ENCODE measurements at places on chromosomes 12 and 14. TPM values are rescaled to one million over a fixed set of nuclear protein-coding genes. Genes with fewer than 3 reads are reported as not detected.
A peak's percentile ranks its signal among the peaks of the same experiment; 100 is the strongest.

Gene MYF6
- not detected for total RNA-seq

Gene SLCO1A2
- total RNA-seq = not detected

Gene PAX9
- not detected for total RNA-seq

DNA sequence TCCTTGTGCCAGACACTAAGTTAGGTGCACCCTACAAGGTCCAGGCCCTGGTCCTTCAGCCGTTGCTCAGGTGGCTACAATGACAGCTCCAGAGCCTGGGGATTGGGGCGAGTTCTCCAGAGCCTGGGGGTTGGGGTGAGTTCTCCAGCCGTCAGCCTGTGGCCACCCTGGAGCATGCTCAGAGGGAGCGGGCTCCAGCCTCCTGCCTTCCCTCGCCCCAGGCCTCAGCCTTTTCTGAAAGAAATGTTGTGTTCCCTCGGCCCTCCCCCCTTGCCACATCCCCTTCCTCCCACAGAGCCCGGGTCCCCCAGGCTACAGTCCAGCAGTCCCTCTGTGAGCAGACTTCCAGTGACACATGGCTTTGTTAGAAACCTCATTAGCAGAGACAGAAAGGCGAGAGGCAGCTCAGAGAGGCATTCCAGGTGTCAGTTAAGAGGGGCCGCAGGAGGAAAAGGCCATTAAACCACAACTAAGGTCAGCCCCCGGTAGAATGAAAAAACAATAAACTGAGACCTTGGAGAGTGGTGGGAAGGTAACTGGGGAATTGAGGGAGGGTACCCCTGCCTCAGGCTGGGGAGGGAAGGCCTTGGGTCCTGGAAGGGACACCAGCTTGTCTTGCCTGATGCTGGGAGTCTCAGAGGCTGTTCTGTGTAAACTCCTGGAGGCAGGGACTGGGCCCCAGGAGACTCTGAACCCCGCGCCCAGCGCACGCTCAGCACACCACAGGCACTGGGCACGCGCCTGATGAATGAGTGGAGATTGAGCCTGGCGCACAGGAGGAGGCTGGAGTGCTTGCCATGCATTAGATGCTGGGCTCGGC is 23.1 kb upstream of the COL2A1 start:
- peaks cover 2% of the 10 kb centered on the region for H3K27me3 ChIP-seq
- no peak overlapping the region for H3K4me3 ChIP-seq
- H3K4me1 ChIP-seq = no peaks in the 10 kb centered on the region
- H3K36me3 ChIP-seq = no peaks in the 10 kb centered on the region
- DNase-seq = no peak
- H3K27ac ChIP-seq = no peak overlapping the region

DNA sequence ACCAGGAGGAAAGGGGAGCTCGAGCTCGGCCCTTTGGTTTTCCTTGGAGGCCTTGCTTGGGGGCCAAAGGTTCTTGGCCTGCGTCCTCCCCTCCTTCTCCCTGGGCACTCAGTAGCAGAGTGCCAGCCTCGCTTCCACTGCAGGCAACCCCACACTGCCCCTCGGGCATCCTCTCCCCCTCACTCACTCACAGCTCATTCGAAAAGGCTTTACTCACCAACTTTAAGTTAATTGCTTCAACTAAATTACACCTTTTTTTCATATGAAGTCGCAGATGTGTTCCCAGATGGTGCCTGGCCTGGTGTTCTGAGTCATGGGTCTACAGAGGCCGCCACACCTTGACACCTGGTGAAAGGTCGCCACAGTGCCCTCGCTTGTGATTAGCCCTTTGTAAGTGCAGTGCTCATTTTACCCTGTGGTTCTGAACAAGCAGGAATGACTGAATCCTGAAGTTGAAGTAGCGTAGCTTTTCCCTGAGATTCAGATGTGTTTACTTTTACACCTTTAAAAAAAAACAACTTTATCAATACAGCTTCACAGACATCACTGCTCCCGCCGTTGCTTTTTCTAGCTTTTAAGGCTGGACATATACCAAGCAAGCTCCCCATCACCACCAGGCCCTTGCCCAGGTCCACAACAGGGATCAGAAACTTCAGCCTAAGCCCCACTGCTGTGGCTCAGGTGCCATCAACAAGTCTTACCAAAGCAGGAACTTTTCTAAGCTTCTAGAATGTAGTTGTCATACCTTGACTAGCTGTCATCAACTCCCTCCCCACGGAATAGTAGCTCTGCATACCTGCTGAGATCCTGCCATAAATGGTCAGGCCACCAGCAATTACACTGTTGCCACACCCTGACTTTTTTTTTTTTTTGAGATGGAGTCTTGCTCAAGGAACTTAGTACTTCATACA is 20.3 kb upstream of the ADIPOR2 start:
- H3K27ac ChIP-seq = no peak overlapping the region
- peaks cover 21% of the 10 kb centered on the region for H3K4me1 ChIP-seq

GRCh38 chr12:63940310-63941005 is 96.0 kb downstream of the SRGAP1 start:
- no peaks in the 10 kb centered on the region for H3K36me3 ChIP-seq
- H3K4me1 ChIP-seq = no peaks in the 10 kb centered on the region
- H3K27me3 ChIP-seq = no peaks in the 10 kb centered on the region
- H3K4me3 ChIP-seq = no peak overlapping the region
- no peak for DNase-seq
- no peak overlapping the region for H3K27ac ChIP-seq

DNA sequence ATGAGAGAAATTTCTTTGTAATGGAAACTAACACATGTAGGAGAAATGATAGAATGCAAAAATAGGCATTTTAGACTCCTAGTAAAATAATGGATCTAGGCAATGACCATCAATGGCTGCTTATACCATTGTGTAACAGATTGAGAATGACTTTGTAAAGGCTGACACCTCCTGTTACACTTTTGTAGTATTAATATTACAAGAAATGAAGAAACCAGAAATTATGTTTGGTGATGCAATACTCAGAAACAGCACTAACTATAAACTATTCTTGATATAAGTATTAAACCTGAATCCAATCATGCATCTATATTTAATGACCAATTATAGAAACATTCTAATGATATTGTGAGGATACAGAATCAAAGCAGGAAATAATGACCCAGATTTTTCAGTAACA is 108.5 kb upstream of the CNTN1 start:
- H3K27ac ChIP-seq = no peak overlapping the region
- no peaks in the 10 kb centered on the region for H3K4me1 ChIP-seq
- DNase-seq = no peak

- no peaks in the 10 kb centered on the region for H3K27me3 ChIP-seq
- DNase-seq = no peak
- H3K4me1 ChIP-seq = peaks cover 44% of the 10 kb centered on the region
- H3K27ac ChIP-seq = peak overlapping the region; percentile 48
- no peak overlapping the region for H3K4me3 ChIP-seq
- peaks cover 56% of the 10 kb centered on the region for H3K36me3 ChIP-seq
Observed at GRCh38 chr14:102079700-102079979, 7.2 kb downstream of the HSP90AA1 start.

DNA sequence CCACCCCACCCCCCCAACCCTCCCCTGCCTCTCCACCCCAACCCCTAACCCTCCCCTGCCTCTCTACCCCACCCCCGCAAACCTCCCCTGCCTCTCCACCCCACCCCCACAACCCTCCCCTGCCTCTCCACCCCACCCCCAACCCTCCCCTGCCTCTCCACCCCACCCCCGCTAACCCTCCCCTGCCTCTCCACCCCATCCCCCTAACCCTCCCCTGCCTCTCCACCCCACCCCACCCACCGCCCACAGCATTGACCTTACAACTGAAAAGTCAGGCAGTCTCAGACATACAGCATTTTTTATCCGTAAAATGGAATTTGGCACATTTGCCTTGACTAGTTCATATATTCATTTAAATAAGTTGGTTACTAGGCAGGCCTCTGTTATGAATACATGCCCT is 38.6 kb upstream of the ACTN1 start:
- no peaks in the 10 kb centered on the region for H3K27me3 ChIP-seq
- H3K4me1 ChIP-seq = no peaks in the 10 kb centered on the region
- H3K27ac ChIP-seq = no peak overlapping the region
- no peak overlapping the region for H3K4me3 ChIP-seq
- DNase-seq = no peak

DNA sequence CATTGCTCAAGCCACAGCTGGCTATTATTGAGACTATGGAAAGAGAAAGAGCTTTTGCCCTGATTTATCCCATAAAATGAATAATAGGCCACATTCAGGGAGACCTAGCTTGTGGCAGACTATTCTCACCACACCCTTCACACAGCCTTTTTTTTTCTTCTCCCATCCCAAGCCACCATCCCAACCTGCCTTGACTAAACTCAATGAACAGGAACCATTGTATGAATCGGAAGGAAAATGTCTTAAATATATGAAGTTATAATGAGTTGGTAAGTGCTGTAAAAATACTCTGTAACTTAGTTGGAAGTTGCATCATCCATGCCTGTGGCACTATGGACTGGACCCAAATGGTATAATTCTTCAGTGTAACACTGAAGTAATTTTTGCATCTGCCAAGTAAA is 338.4 kb downstream of the RAD51B start:
- peak overlapping the region; percentile 44 for H3K27ac ChIP-seq
- no peak for DNase-seq

DNA sequence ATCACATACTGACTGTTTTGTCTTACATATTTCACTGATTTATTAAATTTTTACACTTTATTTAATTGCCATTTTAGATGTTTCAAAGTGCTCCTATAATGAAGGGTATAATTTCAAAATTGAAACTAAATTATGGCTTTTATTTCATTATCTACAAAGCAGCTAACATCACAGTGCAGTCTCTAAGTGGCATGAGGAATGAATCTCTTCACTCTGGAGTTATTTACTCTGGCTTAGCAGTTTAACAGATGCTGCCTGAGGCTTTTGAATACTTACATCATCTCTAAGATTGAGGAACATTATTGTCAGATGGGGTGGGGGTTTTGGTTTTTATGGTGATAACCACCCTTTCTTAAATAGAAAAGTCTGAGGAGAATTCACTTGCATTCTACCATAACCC is 386.4 kb downstream of the TRHDE start:
- H3K27ac ChIP-seq = no peak overlapping the region
- H3K4me1 ChIP-seq = no peaks in the 10 kb centered on the region
- no peaks in the 10 kb centered on the region for H3K36me3 ChIP-seq
- H3K27me3 ChIP-seq = no peaks in the 10 kb centered on the region
- DNase-seq = no peak

DNA sequence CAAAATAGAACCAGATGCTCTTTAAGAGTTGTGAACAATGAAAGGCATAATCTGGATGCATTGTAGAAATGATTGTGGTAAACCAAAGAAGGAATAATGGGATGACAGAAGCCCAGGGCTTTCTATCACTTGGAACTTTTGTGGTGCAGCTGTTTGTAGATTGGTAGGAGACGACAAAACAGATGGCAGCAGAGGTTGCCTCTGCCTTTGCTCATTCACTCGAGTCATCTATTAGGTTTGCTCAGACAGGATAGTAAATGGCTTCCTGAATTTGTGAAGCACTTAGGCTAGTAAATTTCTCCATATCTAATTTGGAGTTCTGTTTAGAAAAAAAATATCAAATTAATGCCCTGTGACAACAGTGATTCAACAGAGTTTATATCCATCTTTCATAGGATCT is 78.4 kb downstream of the FGD4 start:
- no peak overlapping the region for H3K4me3 ChIP-seq
- H3K36me3 ChIP-seq = no peaks in the 10 kb centered on the region
- peaks cover 4% of the 10 kb centered on the region for H3K27me3 ChIP-seq
- no peaks in the 10 kb centered on the region for H3K4me1 ChIP-seq
- no peak for DNase-seq

- H3K27me3 ChIP-seq = no peaks in the 10 kb centered on the region
- no peak overlapping the region for H3K4me3 ChIP-seq
- DNase-seq = no peak
- H3K4me1 ChIP-seq = no peaks in the 10 kb centered on the region
- H3K27ac ChIP-seq = no peak overlapping the region
Observed at GRCh38 chr12:29547151-29547632, 49.7 kb upstream of the OVCH1 start.

GRCh38 chr12:131466306-131466705 is 244.6 kb upstream of the SFSWAP start:
- no peak for DNase-seq
- no peak overlapping the region for H3K4me3 ChIP-seq
- H3K27me3 ChIP-seq = no peaks in the 10 kb centered on the region
- H3K36me3 ChIP-seq = peaks cover 1% of the 10 kb centered on the region
- H3K4me1 ChIP-seq = no peaks in the 10 kb centered on the region
- H3K27ac ChIP-seq = no peak overlapping the region

- no peaks in the 10 kb centered on the region for H3K4me1 ChIP-seq
- H3K36me3 ChIP-seq = no peaks in the 10 kb centered on the region
- H3K4me3 ChIP-seq = no peak overlapping the region
- no peak for DNase-seq
Observed at GRCh38 chr14:101134851-101135433, 231.4 kb upstream of the RTL1 start.

- DNase-seq = no peak
- no peak overlapping the region for H3K4me3 ChIP-seq
- H3K27me3 ChIP-seq = no peaks in the 10 kb centered on the region
- no peaks in the 10 kb centered on the region for H3K4me1 ChIP-seq
- no peaks in the 10 kb centered on the region for H3K36me3 ChIP-seq
- H3K27ac ChIP-seq = no peak overlapping the region
Observed at GRCh38 chr14:26606729-26607312, 9.0 kb upstream of the NOVA1 start.

GRCh38 chr12:132141976-132142678 is 2.0 kb downstream of the DDX51 start:
- peaks cover 23% of the 10 kb centered on the region for H3K36me3 ChIP-seq
- DNase-seq = no peak
- peaks cover 31% of the 10 kb centered on the region for H3K4me1 ChIP-seq
- H3K27ac ChIP-seq = no peak overlapping the region
- no peaks in the 10 kb centered on the region for H3K27me3 ChIP-seq

GRCh38 chr14:31894351-31894750 is 182.8 kb upstream of the ARHGAP5 start:
- H3K27ac ChIP-seq = no peak overlapping the region
- no peaks in the 10 kb centered on the region for H3K36me3 ChIP-seq
- no peak overlapping the region for H3K4me3 ChIP-seq
- peaks cover 3% of the 10 kb centered on the region for H3K27me3 ChIP-seq

- DNase-seq = no peak
- peaks cover 7% of the 10 kb centered on the region for H3K36me3 ChIP-seq
- H3K27me3 ChIP-seq = no peaks in the 10 kb centered on the region
Observed at GRCh38 chr12:93860668-93861373, 183.6 kb downstream of the CRADD start.

- H3K27me3 ChIP-seq = no peaks in the 10 kb centered on the region
- no peak overlapping the region for H3K27ac ChIP-seq
- DNase-seq = no peak
- no peak overlapping the region for H3K4me3 ChIP-seq
Observed at GRCh38 chr14:53285821-53286220, 132.7 kb upstream of the DDHD1 start.

GRCh38 chr14:75098682-75099081 is 28.2 kb downstream of the NEK9 start:
- H3K4me3 ChIP-seq = no peak overlapping the region
- DNase-seq = no peak
- no peaks in the 10 kb centered on the region for H3K27me3 ChIP-seq
- H3K27ac ChIP-seq = no peak overlapping the region
- no peaks in the 10 kb centered on the region for H3K4me1 ChIP-seq

- no peak overlapping the region for H3K4me3 ChIP-seq
- peaks cover 2% of the 10 kb centered on the region for H3K4me1 ChIP-seq
- no peak for DNase-seq
- no peaks in the 10 kb centered on the region for H3K27me3 ChIP-seq
- peaks cover 5% of the 10 kb centered on the region for H3K36me3 ChIP-seq
Observed at GRCh38 chr14:31990183-31990857, 86.8 kb upstream of the ARHGAP5 start.

GRCh38 chr12:42291680-42292079 is 34.2 kb downstream of the ZCRB1 start:
- no peak overlapping the region for H3K4me3 ChIP-seq
- no peaks in the 10 kb centered on the region for H3K4me1 ChIP-seq
- H3K36me3 ChIP-seq = no peaks in the 10 kb centered on the region
